ENCODE measurements at places on chromosomes 2 and 18.
A peak's percentile ranks its signal among the peaks of the same experiment; 100 is the strongest.

- DNase-seq = peak; percentile 27
Measured at GRCh38 chr2:95346231-95346737, 49.1 kb downstream of the KCNIP3 start.

- no peak for DNase-seq
Measured at GRCh38 chr18:63182310-63182772, 137.2 kb downstream of the BCL2 start.

DNA sequence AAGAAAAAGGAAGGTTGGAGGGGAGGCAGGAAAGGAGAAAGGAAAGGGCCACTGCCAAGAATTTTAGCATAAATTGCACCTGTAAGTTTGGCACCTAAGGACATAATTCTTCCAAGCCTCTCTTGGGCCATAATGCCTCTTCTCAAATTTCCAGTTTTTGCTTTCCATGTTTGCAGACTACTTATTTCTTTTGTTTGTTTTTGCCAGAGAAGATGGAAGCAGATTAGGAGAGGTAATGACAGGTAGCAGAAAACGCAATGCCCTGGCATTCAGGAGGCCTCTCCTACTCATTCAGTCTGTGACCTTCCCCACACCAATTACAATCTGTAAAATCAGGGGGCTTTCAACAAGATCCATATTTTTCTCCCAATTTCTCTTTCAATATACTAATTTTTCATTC is 56.8 kb downstream of the MRPL33 start:
- DNase-seq = no peak

DNA sequence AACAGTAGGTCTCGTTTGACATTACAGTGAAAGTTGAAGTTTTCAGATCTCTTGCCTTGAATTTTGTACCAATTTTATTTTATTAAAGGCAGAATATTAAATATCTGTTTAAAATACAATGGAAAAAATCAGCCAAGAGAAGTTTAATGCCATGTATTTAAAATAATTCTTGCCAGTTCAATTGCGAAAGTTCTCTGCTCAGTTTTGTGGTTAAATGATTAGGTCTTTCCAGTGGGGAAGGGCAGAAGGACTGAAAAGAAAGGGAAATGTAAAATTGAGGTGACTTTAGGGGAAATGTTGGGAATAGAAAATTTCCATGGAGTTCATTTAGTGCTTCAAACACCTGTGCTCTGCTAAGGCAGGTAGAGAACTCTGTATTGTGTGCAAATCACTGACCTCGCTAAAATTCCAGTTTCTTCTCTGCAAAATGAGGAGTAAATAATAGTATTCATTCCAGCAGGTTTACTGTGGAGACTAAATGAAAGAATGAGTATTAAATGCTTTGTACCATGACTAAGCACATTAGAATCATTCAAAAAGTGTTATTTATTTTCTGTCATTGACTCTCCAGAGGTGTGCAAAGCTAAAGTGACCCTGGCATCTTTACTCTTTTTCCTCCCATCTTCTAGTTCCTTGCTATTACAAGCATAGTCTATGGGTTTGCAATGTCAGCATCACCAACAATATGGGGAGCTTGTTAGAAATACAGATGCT is 74.4 kb downstream of the KIAA1328 start:
- DNase-seq = no peak

DNA sequence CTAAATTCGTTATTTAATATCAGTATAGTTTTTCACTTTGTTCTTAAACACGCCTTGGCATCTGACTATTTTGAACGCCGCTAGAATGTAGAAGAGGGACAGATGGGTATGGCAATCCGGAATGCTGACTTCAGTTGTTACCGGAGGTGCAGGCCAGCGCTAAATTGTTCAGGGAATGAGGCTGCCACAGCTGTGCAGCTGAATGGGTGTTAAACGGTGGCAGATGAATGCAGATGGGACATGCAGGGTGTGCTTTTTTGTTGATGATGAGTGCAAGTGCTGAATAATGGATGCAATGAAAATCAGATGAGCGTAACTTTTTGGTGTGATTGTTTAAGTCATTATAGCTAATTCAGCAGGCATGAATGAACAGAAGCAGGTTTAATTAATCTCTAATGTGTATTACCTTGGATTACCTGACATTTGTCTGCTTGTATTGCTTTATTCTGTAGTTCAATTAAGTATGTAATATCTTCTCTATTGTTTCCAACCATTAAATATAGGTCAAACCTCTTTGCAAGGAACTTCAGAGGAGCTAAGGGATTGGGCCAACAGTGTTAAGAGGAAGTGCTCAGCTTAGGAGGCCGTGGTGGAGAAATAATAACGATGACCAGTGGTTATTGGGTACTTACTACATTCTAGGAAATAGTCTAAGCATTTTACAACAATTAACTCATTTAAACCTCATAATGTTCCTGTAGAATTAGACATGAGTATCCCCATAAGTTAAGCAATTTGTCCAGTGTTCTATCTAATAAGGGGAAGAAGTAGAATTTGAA is 11.9 kb upstream of the CREG2 start:
- DNase-seq = no peak

DNA sequence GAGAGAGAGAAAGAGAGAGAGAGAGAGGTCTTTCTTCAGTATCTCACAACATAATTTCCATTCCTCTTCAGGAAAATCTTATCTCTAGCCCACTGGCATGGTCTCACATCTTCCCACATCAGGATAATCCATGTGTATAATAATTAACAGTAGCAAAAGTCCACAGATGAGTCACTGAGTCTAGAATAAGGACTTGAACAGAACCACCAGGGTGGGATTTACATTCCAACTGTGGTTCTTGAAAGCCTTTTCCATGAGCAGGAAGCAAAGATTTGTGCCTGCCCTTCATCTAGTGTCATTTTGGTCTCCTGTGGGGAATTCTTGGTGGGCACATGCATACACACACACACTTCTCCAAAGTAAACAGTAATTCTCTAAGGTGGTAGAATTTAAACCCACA is 107.1 kb upstream of the TCF4 start:
- DNase-seq = no peak

- DNase-seq = no peak
Measured at GRCh38 chr2:61262699-61263098, 100.7 kb downstream of the C2orf74 start.

- no peak for DNase-seq
Measured at GRCh38 chr18:74283646-74284045, 8.1 kb downstream of the CYB5A start.

DNA sequence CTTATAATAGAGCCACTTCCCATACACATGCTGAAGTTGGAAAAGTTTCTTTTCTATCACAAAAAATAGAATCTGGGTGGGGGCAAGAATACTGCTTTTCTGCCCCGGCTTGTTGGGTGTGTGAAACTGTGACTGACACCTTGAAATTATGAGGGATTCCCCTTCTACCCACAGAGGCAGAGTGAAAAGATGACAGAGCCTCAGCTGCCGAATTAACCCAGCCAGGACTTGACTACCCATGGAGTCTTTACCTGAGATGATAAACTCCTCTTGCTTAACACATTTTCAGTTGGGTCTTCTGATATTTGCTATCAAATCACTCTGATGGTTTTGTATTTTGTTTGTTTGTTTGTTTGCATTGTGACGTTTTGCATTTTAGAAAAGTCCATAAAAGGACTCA is 66.0 kb upstream of the PMAIP1 start:
- no peak for DNase-seq

- DNase-seq = no peak
Measured at GRCh38 chr2:226439337-226439736, 360.3 kb downstream of the IRS1 start.

GRCh38 chr18:13110559-13110958 is 108.0 kb upstream of the LDLRAD4 start:
- no peak for DNase-seq

DNA sequence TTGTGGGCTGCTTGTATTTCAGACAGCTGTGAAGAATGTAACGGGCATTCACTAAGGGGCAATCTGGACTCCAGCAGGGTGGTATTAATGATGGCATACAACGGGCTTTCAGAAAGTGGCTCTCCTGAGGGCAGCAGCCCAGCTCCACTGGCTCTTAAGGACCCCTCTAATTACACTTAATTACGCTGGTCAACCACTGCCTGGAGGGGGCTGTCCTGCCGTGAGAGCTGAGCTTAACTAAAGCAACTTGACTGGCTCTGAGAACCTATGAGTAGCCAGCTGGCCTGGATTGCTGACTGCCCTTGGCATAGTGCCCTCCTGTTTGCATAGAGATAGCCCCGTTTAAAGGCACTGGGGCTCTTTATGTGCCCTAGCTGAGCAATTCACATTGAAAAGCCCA is 3.8 kb downstream of the LIPG start:
- no peak for DNase-seq

- DNase-seq = no peak
Measured at GRCh38 chr2:237672731-237673129, 45.3 kb downstream of the LRRFIP1 start.

GRCh38 chr2:239212121-239212928 is 188.5 kb downstream of the HDAC4 start:
- DNase-seq = no peak

Measured in tibial nerve (tissue), 4 donors.